ENCODE measurements at places on chromosomes 12 and 14. TPM values are rescaled to one million over a fixed set of nuclear protein-coding genes. Genes with fewer than 3 reads are reported as not detected.

Gene SERPINA12
- total RNA-seq: not detected

Gene C14orf39
- total RNA-seq: not detected

Gene POC1B
- total RNA-seq: 15.8 TPM

Gene CDK4
- 131 TPM for total RNA-seq

Gene CYP27B1
- 0.26 TPM for total RNA-seq

Gene ENTPD5
- total RNA-seq: 8.8 TPM

Gene GYS2
- not detected for total RNA-seq

Gene HOXC12
- not detected for total RNA-seq

Gene TUNAR
- total RNA-seq: not detected

Gene DLK1
- not detected for total RNA-seq

Gene SUOX
- total RNA-seq: 9.4 TPM
